ENCODE measurements at places on chromosomes 13 and 19. TPM values are rescaled to one million over a fixed set of nuclear protein-coding genes. Genes with fewer than 3 reads are reported as not detected.

DNA sequence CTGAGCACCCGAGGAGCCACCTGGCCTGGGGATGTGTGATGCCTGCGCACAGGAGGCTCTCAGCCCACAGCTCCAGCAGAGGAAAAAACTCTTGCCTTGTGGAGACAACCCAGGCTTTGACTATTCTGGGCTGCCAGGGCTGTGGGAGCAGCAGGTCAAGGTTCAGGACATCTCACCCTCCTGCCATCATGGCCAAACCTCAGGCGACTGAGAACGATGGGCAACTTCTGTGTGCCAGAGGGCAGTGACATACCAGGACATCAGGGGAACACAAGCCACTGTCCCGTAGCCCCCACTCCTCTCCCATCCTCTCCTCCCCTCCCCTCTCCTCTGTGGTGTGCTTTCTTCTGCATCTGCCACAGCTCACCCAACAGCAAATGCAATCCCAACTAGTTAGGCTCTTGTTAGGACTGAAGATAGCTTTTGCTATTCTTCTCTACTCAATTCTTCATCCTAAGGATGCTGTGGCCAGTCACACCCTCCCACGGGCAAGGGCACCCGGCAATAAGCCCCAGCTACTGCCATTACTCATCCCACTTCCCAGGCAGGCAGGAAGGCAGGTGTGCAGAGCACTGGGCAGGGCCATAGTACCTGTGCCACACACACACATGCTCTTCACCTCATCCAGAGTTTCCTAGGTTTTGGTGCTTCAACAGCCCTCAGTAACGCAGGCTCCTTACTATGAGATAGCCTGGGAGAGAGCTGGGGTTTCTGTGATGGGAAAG, 16.8 kb downstream of the ELL start:
- H3K4me1 ChIP-seq, result peaks cover 89% of the 10 kb centered on the region
- H3K4me3 ChIP-seq, result no peak overlapping the region
- no peaks in the 10 kb centered on the region for H3K27me3 ChIP-seq
- no peaks in the 10 kb centered on the region for H3K36me3 ChIP-seq
- DNase-seq, result no peak
- peak overlapping the region; percentile 36 for H3K27ac ChIP-seq

DNA sequence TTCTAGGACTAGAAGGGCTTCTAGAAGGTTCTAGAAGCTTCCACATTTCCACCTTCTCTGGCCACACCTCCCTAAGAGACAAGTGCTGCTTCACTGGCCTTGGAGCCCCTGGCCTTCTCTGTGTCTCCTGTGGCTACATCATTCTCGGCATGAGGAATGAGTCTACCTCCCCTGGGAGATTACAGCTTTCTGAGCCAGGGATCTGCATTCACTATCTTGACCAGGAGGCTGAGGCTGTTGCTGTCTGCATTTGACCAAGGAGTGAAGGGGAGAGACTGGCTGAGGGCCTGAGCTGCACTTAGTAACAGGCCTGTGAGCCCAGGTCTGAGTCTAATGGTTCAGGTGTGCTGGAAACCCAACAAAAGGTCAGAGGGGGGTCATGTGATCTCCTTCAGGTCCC, 5.3 kb downstream of the CPAMD8 start:
- H3K27me3 ChIP-seq, result peaks cover 47% of the 10 kb centered on the region
- H3K4me1 ChIP-seq, result peaks cover 7% of the 10 kb centered on the region
- H3K4me3 ChIP-seq, result no peak overlapping the region
- no peak overlapping the region for H3K27ac ChIP-seq

DNA sequence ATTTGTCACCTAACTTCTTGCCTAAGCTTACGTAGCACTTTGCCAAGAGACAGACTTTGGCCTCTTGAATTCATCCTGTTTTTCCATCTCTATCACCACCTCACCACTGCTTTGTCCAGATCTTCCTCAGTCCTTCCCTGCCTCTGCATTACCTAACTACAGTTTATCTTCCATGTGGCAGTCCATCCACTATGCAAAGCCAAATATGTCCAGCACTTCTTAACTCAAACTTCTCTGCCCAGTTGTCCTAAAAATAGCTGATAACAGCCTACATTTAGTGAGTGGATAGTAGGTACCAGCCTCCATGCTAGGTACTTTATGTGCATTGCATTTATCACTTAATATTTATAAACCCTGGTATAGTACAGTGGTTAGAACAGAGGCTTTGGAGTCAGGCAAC, 111.4 kb downstream of the ZAR1L start:
- H3K36me3 ChIP-seq, result peaks cover 11% of the 10 kb centered on the region
- no peak for DNase-seq
- no peak overlapping the region for H3K27ac ChIP-seq
- no peaks in the 10 kb centered on the region for H3K27me3 ChIP-seq
- peaks cover 10% of the 10 kb centered on the region for H3K4me1 ChIP-seq

GRCh38 chr13:23671377-23671776, 101.2 kb downstream of the TNFRSF19 start:
- H3K36me3 ChIP-seq, result no peaks in the 10 kb centered on the region
- H3K27me3 ChIP-seq, result no peaks in the 10 kb centered on the region
- no peaks in the 10 kb centered on the region for H3K4me1 ChIP-seq
- no peak overlapping the region for H3K27ac ChIP-seq

GRCh38 chr13:76917095-76917494, 30.9 kb upstream of the KCTD12 start:
- H3K4me1 ChIP-seq, result no peaks in the 10 kb centered on the region
- no peak overlapping the region for H3K27ac ChIP-seq
- no peaks in the 10 kb centered on the region for H3K27me3 ChIP-seq
- no peaks in the 10 kb centered on the region for H3K36me3 ChIP-seq
- H3K4me3 ChIP-seq, result no peak overlapping the region

DNA sequence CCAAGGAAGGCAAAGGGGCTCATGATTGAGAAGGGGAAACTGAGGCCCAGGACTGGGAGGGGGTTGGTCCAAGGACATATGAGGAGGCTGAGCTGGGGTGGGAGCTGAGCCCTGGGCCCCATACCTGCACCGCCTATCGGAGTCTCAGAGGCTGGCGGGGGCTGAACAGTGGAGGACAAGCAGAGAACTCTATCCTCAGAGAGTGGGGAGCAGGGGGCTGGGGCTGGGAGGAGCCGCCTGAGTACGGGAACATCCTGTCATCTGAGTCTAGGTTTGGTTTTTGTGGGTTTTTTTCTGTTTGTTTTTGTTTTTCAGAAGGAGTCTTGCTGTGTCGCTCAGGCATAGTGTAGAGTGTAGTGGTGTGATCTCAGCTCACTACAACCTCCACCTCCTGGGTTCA, 6.2 kb downstream of the ARRDC2 start:
- H3K4me1 ChIP-seq, result peaks cover 43% of the 10 kb centered on the region
- peak; percentile 35 for DNase-seq
- peaks cover 65% of the 10 kb centered on the region for H3K36me3 ChIP-seq
- no peaks in the 10 kb centered on the region for H3K27me3 ChIP-seq
- H3K27ac ChIP-seq, result peak overlapping the region; percentile 47

GRCh38 chr19:51607077-51607476, 23.1 kb downstream of the SIGLEC5 start:
- H3K27me3 ChIP-seq, result no peaks in the 10 kb centered on the region
- no peak overlapping the region for H3K4me3 ChIP-seq

DNA sequence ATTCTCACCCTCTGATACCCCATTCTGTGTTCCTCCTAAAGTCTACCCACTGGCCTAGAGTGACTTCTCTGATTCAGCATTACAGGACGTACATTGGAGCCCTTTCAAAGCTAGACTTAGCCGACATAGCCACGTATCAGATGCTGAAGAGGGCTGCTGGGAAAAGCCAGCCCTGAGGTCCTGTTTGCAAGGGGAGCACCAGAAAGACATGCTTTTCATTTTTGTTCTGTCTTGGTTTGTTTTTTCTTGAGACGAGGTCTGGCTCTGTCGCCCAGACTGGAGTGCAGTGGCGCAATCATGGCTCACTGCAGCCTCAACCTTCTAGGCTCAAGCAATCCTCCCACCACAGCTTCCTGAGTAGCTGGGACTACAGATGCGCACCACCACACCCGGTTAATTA, 6.3 kb upstream of the ZSWIM4 start:
- DNase-seq, result no peak
- peaks cover 20% of the 10 kb centered on the region for H3K4me1 ChIP-seq
- no peaks in the 10 kb centered on the region for H3K27me3 ChIP-seq
- H3K27ac ChIP-seq, result peak overlapping the region; percentile 79

DNA sequence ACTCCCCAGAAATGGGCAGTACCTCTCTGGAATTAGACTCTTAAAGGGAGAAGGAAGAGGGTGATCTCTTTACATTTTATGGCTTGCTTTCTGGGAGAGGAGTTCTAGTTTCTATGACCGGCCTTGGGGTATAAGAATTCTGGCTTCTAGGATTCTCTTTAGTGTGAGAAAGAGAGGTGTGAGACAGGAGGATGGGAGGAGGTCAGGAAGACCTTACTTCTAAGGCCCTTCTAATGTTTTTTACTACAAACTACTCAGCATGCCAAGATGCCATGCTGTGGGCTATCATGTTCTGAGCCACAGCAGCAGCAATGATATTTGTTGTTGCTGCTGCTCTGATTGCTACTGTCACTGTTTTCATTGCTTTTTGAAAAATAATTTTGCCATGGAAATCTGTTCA, 538.3 kb downstream of the SLITRK6 start:
- H3K36me3 ChIP-seq, result no peaks in the 10 kb centered on the region
- no peaks in the 10 kb centered on the region for H3K4me1 ChIP-seq
- DNase-seq, result no peak
- H3K27ac ChIP-seq, result no peak overlapping the region

DNA sequence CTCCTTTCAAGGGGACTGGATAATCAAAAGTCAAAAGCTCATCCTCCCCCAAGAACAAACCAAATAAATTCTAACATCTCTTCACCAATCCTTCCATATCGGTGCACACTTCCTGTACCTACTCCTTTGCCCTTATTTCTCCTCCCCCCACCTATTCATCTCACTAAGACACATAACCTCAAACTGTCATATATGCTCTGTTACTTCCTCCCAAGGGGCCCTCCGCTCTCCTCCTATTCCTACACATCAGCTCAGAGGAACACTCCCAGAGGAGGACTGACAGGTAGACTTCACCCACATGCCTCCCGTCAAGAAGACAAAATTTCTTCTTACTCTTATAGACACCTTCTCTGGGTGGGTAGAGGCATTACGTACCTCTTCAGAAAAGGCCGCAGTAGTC, 48.1 kb downstream of the ZNF93 start:
- H3K4me3 ChIP-seq, result no peak overlapping the region
- no peaks in the 10 kb centered on the region for H3K4me1 ChIP-seq
- H3K27ac ChIP-seq, result no peak overlapping the region
- no peak for DNase-seq
- no peaks in the 10 kb centered on the region for H3K27me3 ChIP-seq
- H3K36me3 ChIP-seq, result no peaks in the 10 kb centered on the region

GRCh38 chr19:51357952-51358351, 8.2 kb downstream of the ETFB start:
- no peaks in the 10 kb centered on the region for H3K27me3 ChIP-seq
- H3K27ac ChIP-seq, result no peak overlapping the region
- peaks cover 2% of the 10 kb centered on the region for H3K36me3 ChIP-seq

Gene SULT2A1
- not detected for total RNA-seq

Gene CYP2S1
- 35.0 TPM for total RNA-seq

Gene KLK13
- not detected for total RNA-seq

Gene ICAM4
- total RNA-seq, result not detected

Gene ZNF586
- not detected for total RNA-seq
